ENCODE measurements at places on chromosomes 6 and 20.

DNA sequence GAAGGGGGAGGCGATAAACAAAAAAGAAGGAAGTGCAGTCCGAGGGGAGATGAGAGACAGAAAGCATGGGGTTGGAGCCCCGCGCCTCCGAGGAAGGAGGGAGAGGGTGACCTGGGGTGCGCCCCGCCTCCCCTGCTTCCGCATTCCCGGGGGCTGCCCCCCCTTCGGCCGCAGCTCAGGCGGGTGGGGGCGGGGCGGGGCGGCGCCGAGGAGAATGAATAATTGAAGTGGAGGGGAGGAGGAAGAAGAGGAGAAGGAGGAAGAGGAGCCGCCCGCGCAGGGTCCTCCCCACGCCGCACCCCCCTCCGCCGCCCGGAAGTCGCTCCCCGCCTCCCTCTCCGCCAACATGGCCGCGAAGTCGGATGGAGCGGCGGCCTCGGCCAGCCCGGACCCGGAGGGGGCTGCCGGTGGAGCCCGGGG is at the start of gene XKR7:
Gene XKR7, plus strand, starts transcription at position 322 of the 420 bp plus-strand sequence. Its CDS starts 25 bp downstream, at position 347.
- no peak for DNase-seq

DNA sequence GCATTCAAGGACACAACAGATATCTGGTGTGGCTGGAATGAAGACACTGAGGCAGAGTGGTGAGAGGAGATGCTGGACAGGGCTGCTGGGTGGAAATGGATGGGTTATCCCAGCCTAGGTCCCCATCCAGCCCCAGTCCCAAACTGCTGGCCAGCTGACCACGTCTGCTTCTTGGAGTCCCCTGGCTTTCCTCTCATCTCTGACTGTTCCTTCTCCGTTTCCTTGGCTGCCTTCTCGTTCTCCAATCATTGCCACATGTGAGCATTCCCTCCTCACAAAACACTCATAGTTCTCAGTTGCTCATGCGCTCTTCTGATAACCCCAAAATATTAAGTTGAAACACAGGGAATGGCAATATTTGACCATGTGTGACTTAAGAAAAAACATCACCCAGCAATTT is 31.5 kb downstream of the MAFB start:
- no peak for DNase-seq

- no peak for DNase-seq
Measured at GRCh38 chr20:11721411-11721810, 196.3 kb upstream of the BTBD3 start.

DNA sequence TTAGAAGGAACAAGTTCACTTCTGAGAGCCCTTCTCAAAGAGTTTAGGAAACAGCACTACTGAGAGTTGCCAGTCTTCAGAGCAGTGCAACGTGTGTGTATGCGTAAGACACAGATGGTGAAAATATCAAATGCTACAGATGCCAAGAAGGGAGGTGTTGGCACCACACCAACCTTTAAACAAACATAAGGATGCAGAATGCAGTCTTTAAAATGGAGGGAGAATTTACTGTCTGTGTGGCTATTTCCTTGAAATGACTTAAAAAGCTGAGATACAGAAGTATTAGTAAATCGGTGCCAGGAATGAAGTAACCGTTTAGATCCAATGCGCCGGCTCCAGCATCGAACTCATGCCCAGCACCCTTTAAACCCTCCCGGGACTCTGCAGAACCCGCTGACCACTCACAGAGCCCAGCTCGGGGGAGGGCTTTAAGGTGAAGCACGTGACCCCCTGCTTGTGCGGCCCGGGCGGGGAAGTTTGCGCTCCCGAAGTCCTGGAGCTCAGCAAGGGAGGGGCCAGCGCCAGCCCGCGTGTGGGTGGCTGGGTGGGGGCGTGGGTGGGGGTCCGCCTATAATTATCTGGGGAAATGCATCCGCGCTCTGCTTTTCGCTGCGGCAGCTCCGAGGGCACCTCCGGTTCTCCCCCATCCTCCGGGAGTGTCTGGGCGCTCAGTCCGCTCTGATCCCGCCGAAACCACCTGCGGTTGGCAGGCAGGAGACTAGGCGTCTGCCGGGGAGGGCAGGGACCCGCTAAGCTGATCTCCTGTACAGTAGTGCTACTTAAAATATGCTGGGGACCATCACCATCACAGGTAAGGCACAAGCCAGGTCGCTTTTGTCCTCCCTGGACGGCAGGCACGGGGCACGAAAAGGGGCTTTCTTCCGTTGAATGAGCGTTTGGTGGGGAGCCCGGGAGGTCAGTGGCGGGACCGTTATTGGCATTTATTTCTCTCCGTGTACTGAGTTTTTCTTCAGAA is 66.0 kb downstream of the ZBTB2 start:
- peak; percentile 58 for DNase-seq

- no peak for DNase-seq
Measured at GRCh38 chr20:55610756-55611155, 394.6 kb downstream of the CBLN4 start.

- DNase-seq = no peak
Measured at GRCh38 chr6:75436869-75437268, 56.7 kb downstream of the FILIP1 start.

- no peak for DNase-seq
Measured at GRCh38 chr6:99096170-99096569, 148.4 kb upstream of the FBXL4 start.

- DNase-seq = peak; percentile 8
Measured at GRCh38 chr20:57175397-57176010, 90.9 kb downstream of the BMP7 start.

DNA sequence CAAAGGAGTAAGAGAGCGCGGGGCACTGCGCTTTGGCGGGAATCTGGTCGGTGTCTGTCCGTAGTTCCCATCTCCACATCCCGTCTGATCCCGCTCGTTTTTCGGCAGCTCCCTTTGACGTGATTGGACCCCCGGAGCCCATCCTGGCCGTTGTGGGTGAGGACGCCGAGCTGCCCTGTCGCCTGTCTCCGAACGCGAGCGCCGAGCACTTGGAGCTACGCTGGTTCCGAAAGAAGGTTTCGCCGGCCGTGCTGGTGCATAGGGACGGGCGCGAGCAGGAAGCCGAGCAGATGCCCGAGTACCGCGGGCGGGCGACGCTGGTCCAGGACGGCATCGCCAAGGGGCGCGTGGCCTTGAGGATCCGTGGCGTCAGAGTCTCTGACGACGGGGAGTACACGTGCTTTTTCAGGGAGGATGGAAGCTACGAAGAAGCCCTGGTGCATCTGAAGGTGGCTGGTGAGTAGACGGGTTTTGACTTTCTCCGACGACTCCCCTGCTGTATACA is 1.4 kb downstream of the BTN1A1 start:
- peak; percentile 64 for DNase-seq

DNA sequence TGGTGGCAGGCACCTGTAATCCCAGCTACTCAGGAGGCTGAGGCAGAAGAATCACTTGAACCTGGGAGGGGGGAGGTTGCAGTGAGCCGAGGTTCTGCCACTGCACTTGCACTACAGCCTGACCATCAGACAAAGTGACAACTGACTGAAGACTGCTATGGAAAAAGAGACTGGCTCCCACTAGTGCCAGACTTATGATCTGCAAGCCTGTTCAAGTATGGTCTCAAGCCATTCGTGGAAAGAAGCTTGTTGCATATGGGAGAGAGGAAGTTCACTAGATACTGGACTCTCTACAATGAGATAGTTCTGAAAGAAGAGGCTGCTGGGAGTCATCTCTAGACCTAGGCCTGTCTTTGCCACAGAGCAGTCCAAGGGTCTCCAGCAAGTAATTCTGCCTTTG is 26.7 kb downstream of the MDN1 start:
- DNase-seq = peak; percentile 65

All from mucosa of descending colon (tissue), 3 donors.